Astrocyte (in vitro differentiated cells and primary cell): ENCODE measurements at places on chromosomes 2 and 18. TPM values are rescaled to one million over a fixed set of nuclear protein-coding genes. Genes with fewer than 3 reads are reported as not detected.

WNT10A gene
- total RNA-seq = 0.91 and 2.5 TPM in 2 replicates

GLI2 gene
- 42.9 and 44.5 TPM in 2 replicates for total RNA-seq

ALK gene
- total RNA-seq = 0.16 and 0.46 TPM in 2 replicates

PCARE gene
- not detected in 2 replicates for total RNA-seq

TWIST2 gene
- 2.5 and 3.2 TPM in 2 replicates for total RNA-seq

GRCh38 chr2:158189526-158189925, 87.8 kb downstream of the UPP2 start:
- H3K4me1 ChIP-seq = peaks cover 7% of the 10 kb centered on the region
- no peak for DNase-seq
- no peaks in the 10 kb centered on the region for H3K36me3 ChIP-seq
- no peak overlapping the region for H3K4me3 ChIP-seq

GRCh38 chr2:211864328-211864727, 674.3 kb downstream of the ERBB4 start:
- H3K4me3 ChIP-seq = no peak overlapping the region
- no peaks in the 10 kb centered on the region for H3K4me1 ChIP-seq
- no peaks in the 10 kb centered on the region for H3K27me3 ChIP-seq
- H3K27ac ChIP-seq = no peak overlapping the region

GRCh38 chr18:79108549-79109215, 39.5 kb downstream of the ATP9B start:
- no peak for DNase-seq
- H3K36me3 ChIP-seq = no peaks in the 10 kb centered on the region
- H3K4me3 ChIP-seq = no peak overlapping the region
- H3K27me3 ChIP-seq = no peaks in the 10 kb centered on the region

METTL4 gene
- 9.0 and 10.5 TPM in 2 replicates for total RNA-seq

DNA sequence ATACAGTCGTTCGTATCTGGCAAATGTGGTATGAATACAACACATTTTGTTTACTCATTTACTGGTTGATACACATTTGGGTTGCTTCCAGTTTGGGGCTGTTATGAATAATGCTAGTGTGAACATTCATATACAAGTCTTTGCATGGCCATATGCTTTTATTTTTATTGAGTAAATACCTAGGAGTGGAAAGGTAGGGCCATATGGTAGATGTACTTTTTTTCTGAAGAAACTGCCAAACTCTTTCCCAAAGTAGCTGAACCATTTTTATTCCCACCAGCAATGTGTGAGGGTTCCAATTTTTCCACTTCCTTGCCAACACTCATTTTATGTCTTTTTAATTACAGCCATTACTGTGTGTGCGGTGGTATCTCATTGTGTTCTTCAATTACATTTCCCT, 496.2 kb upstream of the NRXN1 start:
- no peak for DNase-seq
- H3K4me1 ChIP-seq = no peaks in the 10 kb centered on the region
- no peaks in the 10 kb centered on the region for H3K36me3 ChIP-seq
- H3K27me3 ChIP-seq = no peaks in the 10 kb centered on the region
- no peak overlapping the region for H3K4me3 ChIP-seq
